Head of caudate nucleus (tissue), 42 donors: ENCODE measurements at places on chromosomes 1 and 21.

DNA sequence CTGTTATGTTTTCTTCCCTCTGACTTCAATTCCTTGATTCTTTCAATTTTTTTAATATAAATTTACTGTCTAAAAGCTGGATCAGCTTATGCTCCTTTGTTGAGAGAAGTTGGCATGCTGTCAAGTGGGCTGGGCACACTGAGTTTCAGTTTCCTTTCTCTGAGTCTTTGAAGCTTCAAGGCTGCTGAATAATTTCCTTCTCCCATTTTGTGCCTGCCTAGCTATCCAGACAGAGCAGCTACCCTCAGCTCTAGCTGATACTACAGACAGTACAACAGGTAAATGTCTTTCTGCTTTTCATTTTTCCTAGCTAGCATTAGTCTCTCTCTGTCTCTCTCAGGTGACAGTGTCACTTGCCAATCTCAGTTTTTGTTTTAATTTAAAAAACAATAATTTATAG is at the start of gene IFI44:
IFI44 (plus strand) TSS at position 204 of the 400 bp plus-strand sequence. CDS start 365 bp downstream, outside the sequence.
- peak; percentile 31 for DNase-seq

DNA sequence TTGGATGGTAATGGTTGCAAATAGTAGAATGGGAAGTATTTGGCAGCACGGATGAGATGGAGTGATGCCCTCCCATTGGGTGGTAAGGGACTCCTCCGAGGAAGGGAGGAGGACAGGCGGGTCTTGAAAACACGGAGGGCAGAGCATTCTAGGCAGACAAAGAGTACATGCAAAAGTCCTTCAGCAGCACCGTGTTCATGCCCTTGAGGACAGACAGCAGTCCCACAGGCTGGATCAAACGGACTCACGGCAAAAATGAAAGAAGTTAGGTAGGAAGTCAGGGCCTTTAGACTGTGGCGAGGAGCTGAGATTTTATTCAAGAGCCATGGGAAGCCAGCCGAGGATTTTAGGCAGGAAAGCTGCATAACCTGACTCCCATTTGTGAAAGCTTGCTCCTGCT is 253.9 kb downstream of the RHOU start:
- DNase-seq, result no peak

GRCh38 chr1:1778663-1779319 is 521 bp upstream of the NADK start:
- DNase-seq, result peak; percentile 66

GRCh38 chr1:85718678-85719340 is 10.6 kb upstream of the ZNHIT6 start:
- no peak for DNase-seq

DNA sequence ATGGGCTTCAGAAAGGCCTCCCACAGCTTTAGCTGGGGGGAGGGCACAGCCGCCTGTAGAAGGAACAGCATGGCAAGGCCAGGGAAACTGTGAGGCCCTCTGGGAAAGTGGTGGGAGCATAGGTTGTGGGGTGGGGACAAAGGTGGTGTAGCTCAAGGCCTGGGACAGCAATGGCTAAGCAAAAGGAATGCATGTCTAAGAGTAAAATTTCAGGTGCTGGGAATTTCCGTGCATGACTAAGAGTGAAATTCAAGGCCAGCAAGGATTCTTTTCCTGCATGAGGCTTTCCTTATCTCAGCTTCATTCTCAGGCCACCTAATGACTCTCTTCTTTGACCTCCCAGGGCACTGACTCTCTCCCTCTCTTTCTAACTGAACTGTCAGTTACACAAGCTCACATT is 86.5 kb upstream of the WNT4 start:
- DNase-seq, result no peak

- DNase-seq, result no peak
Observed at GRCh38 chr1:118290571-118290970, 105.5 kb upstream of the SPAG17 start.

GRCh38 chr1:52532247-52532646 is 20.6 kb downstream of the TUT4 start:
- DNase-seq, result no peak

DNA sequence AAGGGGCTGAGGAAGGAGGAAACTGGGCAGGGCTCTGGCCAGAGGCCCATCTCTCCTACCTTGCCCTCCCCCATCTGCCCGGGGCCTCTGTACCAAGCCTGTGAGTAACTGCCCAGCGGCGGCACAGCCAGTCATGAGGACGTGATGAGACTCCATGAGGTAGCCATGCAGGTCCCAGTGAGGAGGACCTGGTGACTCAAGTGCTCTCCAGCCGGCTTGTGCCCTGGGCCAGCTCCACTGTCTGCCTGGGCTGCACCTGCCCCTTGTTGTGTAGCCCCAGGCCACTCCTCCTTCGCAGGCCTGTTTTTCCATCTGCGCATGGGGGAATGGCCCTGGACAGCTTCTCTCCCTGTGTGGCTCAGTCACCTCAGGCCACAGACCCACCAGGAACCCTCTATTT is 42.0 kb upstream of the PADI1 start:
- DNase-seq, result no peak

- DNase-seq, result no peak
Observed at GRCh38 chr1:104991702-104992101, 1242.0 kb downstream of the AMY1C start.

- no peak for DNase-seq
Observed at GRCh38 chr1:234238060-234238459, 135.2 kb upstream of the COA6 start.

- DNase-seq, result no peak
Observed at GRCh38 chr1:225762002-225762441, 15.6 kb upstream of the SRP9 start.

DNA sequence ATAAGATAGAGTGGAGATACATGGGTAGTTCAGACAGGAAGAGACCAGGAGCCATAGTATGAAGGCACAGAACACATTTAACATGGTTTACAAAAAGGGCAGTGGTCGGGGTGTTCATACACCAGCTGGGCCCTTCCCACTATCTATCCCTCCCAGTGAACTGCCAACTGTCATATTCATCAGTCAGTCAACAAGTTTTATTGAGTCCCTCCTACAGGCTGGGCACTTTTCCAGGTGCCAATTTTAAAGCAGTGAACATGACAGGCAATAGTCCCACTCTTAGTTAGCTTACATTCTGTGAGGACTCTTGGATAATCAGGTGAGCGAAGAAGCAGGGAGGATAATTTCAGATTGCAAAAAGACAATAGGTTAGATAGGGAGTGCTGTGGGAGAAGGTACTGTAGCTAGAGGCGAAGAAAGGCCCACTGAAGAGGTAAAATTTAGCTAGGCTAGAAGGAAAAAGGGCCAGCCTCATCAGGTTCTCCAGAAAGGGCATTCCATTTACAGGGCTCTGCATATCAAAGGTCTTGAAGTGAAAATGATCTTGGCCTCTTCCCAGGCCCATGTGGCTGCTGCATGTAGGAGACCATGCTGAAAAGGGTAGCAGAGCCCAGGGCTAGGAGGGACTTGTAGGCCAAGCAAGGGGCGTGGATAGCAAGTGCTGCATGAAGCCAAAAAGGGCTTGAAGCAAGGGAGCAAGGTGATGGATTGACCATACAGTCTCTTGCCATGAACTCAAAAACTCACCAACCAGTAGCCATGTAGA is 274.7 kb upstream of the SNX7 start:
- DNase-seq, result no peak

DNA sequence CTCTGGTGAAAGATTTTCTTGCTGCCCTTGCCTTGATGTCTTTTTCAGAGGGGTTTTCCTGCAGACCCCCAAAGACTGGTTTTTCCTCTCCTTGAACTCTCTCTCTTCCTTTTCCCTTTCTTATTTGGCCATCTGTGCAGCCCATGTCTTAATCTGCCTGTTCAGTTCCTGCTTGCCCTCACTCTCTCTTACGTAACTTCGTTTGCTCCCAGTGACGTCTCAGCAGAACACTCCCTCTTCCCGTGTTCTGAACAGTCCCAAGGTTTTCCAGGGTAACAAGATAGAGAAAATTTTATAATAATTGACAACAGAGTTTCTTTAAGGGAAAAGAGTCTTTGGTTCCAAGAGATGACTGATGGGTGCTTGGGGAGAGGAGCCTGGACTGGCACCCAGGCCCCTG is 109.1 kb upstream of the LMO4 start:
- no peak for DNase-seq

DNA sequence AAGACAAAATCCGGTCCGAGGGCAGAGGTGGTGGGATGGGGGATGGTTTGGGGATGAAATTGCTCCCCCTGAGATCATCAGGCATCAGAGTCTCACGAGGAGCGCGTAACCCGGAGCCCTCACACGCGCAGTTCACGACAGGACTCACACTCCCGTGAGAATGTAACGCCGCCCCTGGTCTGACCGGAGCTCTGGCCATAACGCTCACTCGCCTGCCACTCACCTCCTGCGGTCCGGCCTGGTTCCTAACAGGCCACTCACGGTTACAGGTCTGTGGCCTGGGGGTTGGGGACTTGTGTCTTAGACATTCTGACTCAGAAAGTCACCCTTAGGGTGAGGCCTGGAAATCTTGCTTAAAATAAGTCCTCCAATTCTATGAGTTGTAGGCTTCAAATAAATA is 19.8 kb downstream of the MAP1LC3C start:
- DNase-seq, result no peak

DNA sequence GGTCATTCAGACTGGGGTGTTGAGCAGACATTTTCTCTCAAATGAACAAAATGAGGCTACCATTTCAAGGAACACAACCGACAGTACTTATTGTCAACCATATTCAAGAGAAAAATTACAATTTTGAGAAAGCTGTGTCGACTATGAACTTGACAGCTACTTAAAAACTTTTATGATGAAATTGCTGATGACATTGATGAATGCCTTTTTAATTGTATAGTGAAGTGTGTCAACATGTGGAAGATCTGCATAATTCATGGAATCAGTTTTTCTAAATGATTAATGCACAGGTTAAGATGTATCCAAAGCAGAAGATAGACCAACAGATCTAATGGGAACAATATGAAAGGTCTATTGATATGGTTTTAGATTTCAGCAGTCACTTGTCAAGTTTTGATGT is 34.6 kb upstream of the DARS2 start:
- no peak for DNase-seq
